ENCODE measurements at places on chromosomes 6 and 20. TPM values are rescaled to one million over a fixed set of nuclear protein-coding genes. Genes with fewer than 3 reads are reported as not detected.

The SLC22A2 gene
- not detected for total RNA-seq

The CALHM4 gene
- not detected for total RNA-seq

The SYNDIG1 gene
- total RNA-seq = not detected

The SEMG1 gene
- not detected for total RNA-seq

The ZBTB22 gene
- total RNA-seq = 24.5 TPM

The TCP1 gene
- 181 TPM for total RNA-seq

The CD93 gene
- total RNA-seq = 0.47 TPM

The C20orf144 gene
- 0.39 TPM for total RNA-seq

- no peaks in the 10 kb centered on the region for H3K36me3 ChIP-seq
- peaks cover 2% of the 10 kb centered on the region for H3K27me3 ChIP-seq
Observed at GRCh38 chr6:163263196-163263595, 151.3 kb upstream of the QKI start.

GRCh38 chr20:58990651-58991445 lies 9.8 kb downstream of the NELFCD start:
- H3K4me1 ChIP-seq = peaks cover 2% of the 10 kb centered on the region
- DNase-seq = no peak
- H3K27me3 ChIP-seq = no peaks in the 10 kb centered on the region
- H3K36me3 ChIP-seq = peaks cover 21% of the 10 kb centered on the region
- H3K27ac ChIP-seq = no peak overlapping the region

DNA sequence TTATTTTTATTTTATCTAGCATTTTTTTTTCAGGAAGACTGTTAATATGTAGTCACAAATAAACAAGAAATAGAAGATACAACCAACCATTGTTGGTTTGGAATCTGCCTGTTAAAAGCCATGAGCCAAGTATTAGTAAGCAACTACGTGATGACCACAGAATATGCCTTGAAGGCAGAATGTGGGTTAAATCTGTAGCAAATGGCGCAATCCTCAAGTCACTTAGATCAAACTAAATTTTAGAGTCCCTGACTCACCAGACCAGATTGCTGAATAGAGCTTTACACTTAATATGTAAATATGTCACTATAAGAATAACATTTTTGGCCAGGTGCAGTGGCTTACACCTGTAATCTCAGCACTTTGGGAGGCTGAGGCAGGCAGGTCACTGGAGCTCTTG lies 800.1 kb upstream of the CITED2 start:
- H3K4me1 ChIP-seq = no peaks in the 10 kb centered on the region
- no peak for DNase-seq
- no peak overlapping the region for H3K4me3 ChIP-seq
- no peaks in the 10 kb centered on the region for H3K36me3 ChIP-seq
- no peak overlapping the region for H3K27ac ChIP-seq

DNA sequence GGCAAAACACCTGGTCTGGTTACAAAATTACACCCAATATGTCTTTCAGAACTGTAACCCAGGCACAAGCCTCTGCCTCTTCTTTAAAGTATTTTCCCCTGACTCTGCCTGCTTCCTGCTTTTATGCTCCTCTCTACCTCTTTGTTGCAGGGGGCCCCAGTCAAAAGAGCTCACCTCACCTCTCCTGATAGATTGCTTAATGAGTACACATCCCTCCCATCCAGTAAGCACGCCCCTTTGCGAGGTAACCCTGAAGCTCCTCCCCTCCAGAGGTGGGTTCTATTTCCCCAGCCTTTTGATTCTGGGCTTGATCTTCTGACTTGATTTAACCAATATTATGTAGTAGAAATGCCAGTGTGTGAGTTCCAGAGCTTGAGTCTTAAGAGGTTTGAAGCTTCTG lies 56.6 kb upstream of the EYA2 start:
- H3K4me3 ChIP-seq = no peak overlapping the region
- H3K27me3 ChIP-seq = peaks cover 17% of the 10 kb centered on the region
- H3K36me3 ChIP-seq = no peaks in the 10 kb centered on the region
- H3K27ac ChIP-seq = no peak overlapping the region

DNA sequence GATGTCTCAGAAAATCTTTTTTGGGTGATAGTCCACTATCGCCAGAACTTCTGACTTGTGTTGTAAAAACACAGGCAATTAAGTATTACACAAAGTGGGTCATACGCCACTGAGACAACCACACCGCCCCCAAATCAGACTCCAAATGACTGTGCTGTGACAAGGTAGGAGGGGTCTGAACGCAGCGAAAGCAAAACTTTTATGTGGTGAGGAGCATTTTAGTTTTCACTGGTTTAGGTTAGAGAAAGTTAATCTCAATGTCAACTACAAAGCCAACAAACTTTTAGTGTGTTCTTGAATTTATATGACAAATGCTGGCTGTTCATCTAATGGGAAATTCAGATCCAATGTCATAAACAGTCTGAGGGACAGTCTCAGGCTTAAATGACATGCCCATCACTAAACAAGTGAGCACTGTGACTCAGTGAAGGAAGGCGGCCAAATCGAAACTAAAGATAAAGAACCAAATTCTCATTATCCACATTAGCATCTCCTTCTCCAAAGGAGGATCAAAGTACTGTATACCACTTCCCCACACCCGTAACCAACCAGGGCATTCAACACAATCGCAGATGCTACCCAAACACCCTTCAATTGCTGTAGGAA lies 186.7 kb downstream of the GJA10 start:
- H3K27me3 ChIP-seq = no peaks in the 10 kb centered on the region
- peak; percentile 76 for DNase-seq
- H3K36me3 ChIP-seq = peaks cover 53% of the 10 kb centered on the region
- peaks cover 68% of the 10 kb centered on the region for H3K4me1 ChIP-seq
- H3K27ac ChIP-seq = peak overlapping the region; percentile 92

- peaks cover 11% of the 10 kb centered on the region for H3K27me3 ChIP-seq
- no peaks in the 10 kb centered on the region for H3K36me3 ChIP-seq
- H3K27ac ChIP-seq = no peak overlapping the region
- peaks cover 14% of the 10 kb centered on the region for H3K4me1 ChIP-seq
- no peak overlapping the region for H3K4me3 ChIP-seq
Observed at GRCh38 chr6:6750594-6751265, 162.2 kb downstream of the LY86 start.

GRCh38 chr6:142902636-142903053 lies 42.3 kb downstream of the HIVEP2 start:
- DNase-seq = peak; percentile 79
- peak overlapping the region; percentile 76 for H3K4me3 ChIP-seq
- peak overlapping the region; percentile 89 for H3K27ac ChIP-seq
- H3K36me3 ChIP-seq = peaks cover 2% of the 10 kb centered on the region
- H3K4me1 ChIP-seq = peaks cover 57% of the 10 kb centered on the region

- no peak overlapping the region for H3K27ac ChIP-seq
- no peak for DNase-seq
- peaks cover 6% of the 10 kb centered on the region for H3K27me3 ChIP-seq
- no peak overlapping the region for H3K4me3 ChIP-seq
Observed at GRCh38 chr20:44288252-44288651, 22.8 kb downstream of the FITM2 start.

GRCh38 chr6:10531942-10532341 lies 10.8 kb downstream of the GCNT2 start:
- no peak for DNase-seq
- peak overlapping the region; percentile 74 for H3K4me3 ChIP-seq
- H3K36me3 ChIP-seq = peaks cover 20% of the 10 kb centered on the region
- peaks cover 53% of the 10 kb centered on the region for H3K4me1 ChIP-seq
- H3K27ac ChIP-seq = no peak overlapping the region

- H3K4me3 ChIP-seq = no peak overlapping the region
- H3K27ac ChIP-seq = no peak overlapping the region
- H3K36me3 ChIP-seq = peaks cover 13% of the 10 kb centered on the region
- DNase-seq = no peak
- peaks cover 25% of the 10 kb centered on the region for H3K4me1 ChIP-seq
Observed at GRCh38 chr6:47520282-47520681, 42.7 kb downstream of the CD2AP start.

DNA sequence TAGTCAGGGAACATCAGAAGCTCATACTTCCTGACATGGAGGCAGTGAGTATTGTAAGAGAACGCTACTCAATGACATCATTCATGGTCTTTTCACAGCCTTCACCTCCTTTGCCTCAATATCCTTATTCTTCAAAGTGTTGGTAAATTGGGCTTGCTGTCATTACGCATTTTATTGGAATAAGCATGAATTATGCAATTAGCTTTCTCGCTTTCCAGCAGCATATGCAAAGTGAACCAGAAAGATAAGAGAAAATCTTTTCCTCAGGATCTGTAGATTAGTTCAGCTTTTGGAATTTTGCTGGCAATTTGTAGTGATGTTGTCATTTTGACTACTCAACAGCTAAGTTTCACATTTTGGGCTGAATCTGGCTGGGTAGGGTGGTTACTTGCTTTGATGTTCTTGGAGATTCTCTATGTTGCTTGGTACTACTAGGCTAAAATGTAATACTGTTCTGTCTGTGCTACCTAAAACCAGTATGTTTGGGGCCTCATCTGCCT lies 1012.1 kb downstream of the KIF16B start:
- H3K4me3 ChIP-seq = no peak overlapping the region
- H3K36me3 ChIP-seq = no peaks in the 10 kb centered on the region
- no peak overlapping the region for H3K27ac ChIP-seq
- H3K27me3 ChIP-seq = no peaks in the 10 kb centered on the region
- no peak for DNase-seq

GRCh38 chr6:39850736-39851297 lies 58.6 kb downstream of the DAAM2 start:
- no peaks in the 10 kb centered on the region for H3K36me3 ChIP-seq
- H3K27ac ChIP-seq = no peak overlapping the region
- H3K27me3 ChIP-seq = no peaks in the 10 kb centered on the region
- no peak overlapping the region for H3K4me3 ChIP-seq

DNA sequence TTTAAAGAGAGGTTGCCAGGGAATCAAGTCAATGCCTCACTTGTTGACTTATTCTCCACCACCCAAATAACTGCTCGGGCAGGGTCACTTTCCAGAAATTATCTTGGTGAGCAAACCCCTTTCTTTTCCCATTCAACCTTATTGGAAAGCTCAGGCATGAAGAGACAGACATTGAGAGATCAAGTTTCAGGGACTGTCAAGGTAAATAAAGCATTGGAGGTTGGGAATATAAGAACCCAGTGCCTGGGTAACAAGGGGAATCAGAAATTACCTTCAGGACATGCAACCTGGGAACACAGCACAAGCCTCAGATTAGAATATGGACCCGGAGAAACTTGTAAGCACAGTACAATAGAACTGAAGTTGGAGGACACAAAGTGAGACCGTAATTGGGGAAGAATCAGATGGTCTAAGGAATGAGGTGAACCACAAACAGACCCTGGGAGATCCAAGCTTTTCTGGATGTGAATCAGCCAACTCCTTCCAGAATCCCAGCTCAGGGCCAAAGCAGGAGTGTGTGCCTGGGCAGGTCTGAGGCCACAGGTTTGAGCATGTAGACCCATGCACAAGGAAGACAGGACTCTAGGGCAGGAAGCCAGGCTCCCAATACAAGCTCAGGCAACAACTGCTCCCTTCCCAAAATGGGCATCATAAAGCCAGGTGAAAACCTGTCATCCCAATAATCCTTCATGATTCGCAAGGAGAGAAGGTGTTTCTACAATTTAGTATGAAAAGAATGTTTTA lies 512.8 kb downstream of the MAFB start:
- H3K36me3 ChIP-seq = no peaks in the 10 kb centered on the region
- no peak for DNase-seq
- H3K4me3 ChIP-seq = no peak overlapping the region
- H3K27me3 ChIP-seq = no peaks in the 10 kb centered on the region
- H3K27ac ChIP-seq = no peak overlapping the region

- DNase-seq = no peak
- H3K36me3 ChIP-seq = peaks cover 5% of the 10 kb centered on the region
- H3K4me1 ChIP-seq = peaks cover 5% of the 10 kb centered on the region
Observed at GRCh38 chr20:50856475-50857041, 61.7 kb downstream of the BCAS4 start.

DNA sequence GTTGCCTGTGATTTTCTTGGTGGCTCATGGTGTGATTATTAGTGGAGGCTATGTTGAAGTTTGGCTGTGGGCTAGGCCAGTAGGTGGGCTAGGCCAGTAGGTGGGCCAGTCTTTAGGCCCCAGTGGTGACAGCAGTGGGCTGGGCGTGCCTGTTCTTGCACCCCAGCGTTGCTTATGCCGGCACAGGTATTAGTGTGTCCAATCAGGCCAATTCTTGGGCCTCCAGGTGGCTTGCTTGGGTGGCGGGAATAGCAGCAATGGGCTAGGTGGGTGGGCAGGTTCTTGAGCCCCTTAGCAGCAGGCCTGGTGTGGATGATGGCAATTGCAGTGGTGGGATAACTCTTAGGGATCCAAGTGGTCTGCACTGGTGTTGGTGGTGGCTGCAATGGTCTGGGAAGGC lies 22.9 kb downstream of the GJA10 start:
- H3K27ac ChIP-seq = peak overlapping the region; percentile 20
- H3K4me3 ChIP-seq = no peak overlapping the region
- no peak for DNase-seq

GRCh38 chr6:16437095-16437494 lies 198.7 kb downstream of the GMPR start:
- peak overlapping the region; percentile 83 for H3K4me3 ChIP-seq
- peaks cover 13% of the 10 kb centered on the region for H3K36me3 ChIP-seq
- H3K27ac ChIP-seq = peak overlapping the region; percentile 94
- peaks cover 40% of the 10 kb centered on the region for H3K4me1 ChIP-seq
- DNase-seq = no peak
- no peaks in the 10 kb centered on the region for H3K27me3 ChIP-seq

DNA sequence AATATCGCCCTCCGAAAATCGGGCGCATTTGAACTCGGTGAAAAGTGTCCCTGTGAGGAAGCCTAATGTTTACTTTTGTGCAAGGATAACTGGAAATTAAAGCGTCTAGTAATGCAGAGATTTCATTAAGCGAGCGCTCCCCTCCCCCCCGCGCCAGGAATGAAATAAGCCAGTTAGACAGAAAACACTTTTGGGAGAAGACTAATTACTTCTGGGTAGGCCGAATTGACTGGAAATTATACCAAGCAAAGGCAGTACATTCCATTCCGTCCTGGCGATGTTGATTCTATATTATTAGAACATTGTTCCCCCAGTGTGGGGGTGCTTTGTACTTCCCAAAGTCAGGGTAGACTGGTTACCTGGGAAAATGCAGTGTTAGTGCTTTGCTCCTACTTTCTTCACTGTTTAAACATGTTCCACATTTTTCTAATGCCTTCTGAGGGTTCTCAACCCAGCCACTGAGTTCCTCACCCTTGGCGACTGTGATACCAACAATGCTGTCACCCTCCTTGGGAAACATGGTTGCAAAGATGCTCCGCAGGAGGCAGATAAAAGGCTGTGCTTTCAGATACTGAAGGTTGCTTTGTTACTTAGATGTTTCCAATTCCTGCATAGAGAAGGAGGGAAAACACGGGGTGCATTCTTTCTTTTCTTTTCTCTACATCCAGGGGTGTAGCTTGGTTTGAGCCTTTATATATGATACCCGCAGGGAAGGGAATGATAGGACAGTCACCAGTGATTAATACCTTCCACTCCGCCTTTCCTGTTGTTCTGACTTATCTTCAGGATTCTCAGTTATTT lies 2.6 kb downstream of the GJA1 start:
- H3K4me1 ChIP-seq = peaks cover 15% of the 10 kb centered on the region
- H3K27me3 ChIP-seq = peaks cover 45% of the 10 kb centered on the region
- no peak overlapping the region for H3K27ac ChIP-seq
- no peak for DNase-seq

Measured in activated naive CD8-positive, alpha-beta T cell treated with anti-CD3 and anti-CD28 coated beads, Interleukin-2, amount 10 ng/mL, durations not matched to agents 7 days and 5 days (primary cell).